ENCODE measurements at places on chromosomes 12 and 14.
A peak's percentile ranks its signal among the peaks of the same experiment; 100 is the strongest.

- no peak for DNase-seq
Measured at GRCh38 chr14:95133282-95133681, 24.0 kb downstream of the DICER1 start.

DNA sequence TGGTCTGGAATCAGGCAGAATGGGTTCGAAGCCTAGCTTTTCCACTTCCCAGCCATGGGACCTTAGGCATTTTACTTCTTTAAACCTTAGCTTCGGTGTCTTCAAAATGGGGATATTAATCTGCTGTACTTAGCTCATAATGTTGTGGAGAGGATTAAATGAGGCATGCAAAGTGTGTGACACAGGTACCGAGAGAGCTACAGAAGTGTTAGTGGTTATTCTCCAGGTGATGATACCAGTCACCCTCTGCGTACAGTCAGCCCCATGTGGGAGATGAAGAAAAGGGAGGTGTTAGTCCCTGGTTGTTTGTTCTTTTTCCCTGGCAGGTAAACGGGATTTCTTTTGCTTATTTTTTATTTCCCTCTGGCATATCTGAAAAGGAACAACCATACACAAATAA lies 212.1 kb downstream of the PHLDA1 start:
- no peak for DNase-seq

- DNase-seq = no peak
Measured at GRCh38 chr12:44428825-44429224, 447.3 kb downstream of the NELL2 start.

DNA sequence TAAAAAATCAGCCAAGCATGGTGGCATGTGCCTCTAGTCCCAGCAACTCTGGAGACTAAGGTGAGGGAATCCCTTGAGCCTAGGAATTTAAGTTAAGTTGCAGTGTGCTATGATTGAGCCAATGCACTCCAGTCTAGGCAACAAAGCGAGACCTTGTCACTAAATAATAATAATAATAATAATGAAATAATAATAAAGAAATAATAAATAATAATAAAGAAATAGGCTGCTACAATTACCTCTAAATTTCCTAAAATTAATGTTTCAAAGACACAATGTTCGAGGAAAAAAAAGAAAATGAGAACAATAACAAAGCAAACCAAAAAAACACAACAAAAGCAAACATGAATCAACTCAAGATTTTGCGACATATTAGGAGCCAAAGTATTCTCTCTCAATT lies 29.7 kb downstream of the RALGAPA1 start:
- DNase-seq = no peak

DNA sequence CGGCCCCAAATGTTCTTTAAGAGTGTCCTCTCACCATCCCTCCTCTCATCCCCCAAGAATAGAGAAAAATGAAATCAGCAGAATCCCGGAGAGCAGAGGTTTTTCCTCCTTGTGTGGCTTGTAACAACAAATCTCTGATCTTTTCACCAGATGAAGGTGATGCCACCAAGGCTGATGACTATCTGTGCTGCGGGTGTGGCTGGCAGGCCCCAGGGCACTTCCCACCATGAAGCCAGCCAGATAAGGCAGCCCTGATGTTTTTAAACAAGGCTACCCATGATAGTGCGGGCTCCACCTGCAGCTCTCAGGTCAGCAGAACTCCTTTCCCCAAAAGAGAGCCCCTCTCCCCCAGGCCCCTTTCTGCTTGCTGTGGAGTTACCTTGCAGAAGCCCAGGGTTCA lies 58.0 kb upstream of the PARP11 start:
- DNase-seq = no peak

GRCh38 chr12:69851976-69852375 lies 26.9 kb downstream of the MYRFL start:
- DNase-seq = no peak

GRCh38 chr14:96978525-96979272 lies 181.5 kb downstream of the VRK1 start:
- no peak for DNase-seq

DNA sequence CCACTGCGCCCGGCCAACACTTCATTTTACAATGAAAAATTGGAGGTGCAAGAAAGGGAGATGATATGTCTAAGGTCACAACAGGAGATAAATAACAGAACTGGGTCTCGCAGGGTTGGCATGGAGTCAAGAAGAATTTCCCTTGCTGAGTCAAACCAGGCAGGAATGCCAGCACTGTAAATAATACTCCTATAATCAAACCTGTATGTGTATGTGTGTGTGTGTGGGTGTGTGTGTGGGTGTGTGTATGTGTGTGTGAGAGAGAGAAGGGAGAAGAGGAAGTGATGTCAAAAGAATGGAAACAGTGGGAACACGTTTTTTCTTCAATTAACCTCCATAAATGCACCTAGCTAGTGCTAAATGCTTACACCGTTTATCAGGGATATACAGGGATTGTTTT lies 70.4 kb downstream of the TMEM116 start:
- peak; percentile 2 for DNase-seq

DNA sequence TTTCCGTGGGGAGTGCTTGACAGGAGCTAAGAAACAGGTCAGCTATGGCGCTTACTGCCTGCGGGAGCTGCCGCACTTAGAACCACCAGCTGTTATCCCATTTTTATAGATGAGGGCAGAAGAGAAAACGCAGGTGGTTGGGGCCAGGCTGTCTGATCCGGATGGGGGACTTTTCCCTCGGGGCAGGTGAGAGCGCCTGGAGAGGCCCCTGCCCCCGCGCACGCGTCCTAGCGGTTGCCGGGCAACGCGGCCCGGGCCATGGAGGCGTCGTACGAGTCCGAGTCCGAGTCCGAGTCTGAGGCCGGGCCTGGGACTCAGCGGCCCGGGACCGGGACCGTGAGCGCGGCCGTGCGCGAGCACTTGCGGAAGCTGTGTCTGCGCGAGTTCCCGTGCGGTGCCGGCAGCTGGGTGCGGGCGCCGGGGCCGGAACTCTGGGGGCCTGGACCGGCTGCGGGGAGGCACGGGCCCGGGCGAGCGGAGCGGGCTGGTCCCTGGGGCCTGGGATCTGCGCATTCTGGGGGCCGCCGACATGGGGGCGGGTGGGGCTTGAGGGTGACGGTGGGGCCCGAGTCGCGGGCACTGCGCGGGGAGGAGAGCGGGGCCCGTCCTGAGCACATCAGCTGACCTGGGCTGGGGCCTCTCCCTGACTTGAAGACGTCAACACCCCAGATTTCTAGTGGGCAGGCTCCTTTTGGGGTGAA lies at the start of gene LRRC43:
Gene LRRC43, plus strand, starts transcription at position 237 of the 701 bp plus-strand sequence. Its CDS starts 22 bp downstream, at position 259.
- DNase-seq = peak; percentile 48

DNA sequence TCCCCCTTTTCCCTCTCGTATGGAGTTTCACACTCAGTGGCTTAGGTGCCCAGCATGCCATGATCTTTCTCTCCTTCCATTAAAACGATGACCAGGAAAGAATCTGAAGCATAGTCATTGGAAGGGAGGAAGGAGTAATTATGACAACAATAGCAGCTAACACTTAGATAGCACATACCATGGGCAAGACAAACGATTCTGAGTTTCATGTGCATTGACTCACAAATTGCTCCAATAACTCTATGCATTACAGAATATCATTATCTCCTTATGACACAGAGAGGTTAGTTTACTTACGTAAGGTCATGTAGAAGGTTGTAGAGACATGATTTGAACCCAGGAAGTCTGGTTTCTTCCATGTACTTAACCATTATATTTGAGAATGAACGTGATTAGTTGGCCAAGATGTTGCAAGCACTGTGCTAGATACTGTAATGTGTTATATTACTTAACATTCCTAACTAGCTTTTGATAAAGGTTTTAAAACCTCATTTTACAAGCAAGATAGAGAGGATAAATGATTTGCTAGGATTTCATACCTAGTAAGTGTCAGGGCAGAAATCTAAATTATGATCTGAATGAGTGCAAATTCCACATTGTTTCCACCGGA lies 162.4 kb downstream of the CAND1 start:
- DNase-seq = no peak

DNA sequence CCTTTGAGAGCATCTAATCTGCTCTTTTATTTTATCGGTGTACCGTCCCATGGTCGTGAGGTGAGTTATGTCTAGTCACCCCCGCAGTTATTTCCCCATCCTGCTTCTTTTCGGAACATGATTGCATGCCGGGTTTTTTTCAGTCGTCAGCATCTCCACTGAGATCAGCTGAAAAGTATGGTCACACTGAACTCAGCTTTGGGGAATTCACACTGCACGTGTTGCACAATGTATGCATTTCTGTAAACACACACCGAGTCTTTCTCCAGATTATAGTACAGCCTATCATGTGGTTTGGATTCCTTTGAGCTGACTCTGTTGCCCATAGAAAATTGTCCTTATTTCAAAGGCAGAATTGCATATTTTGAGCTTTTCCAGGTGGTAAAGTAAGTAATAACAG lies 24.6 kb downstream of the PLXNC1 start:
- peak; percentile 97 for DNase-seq

DNA sequence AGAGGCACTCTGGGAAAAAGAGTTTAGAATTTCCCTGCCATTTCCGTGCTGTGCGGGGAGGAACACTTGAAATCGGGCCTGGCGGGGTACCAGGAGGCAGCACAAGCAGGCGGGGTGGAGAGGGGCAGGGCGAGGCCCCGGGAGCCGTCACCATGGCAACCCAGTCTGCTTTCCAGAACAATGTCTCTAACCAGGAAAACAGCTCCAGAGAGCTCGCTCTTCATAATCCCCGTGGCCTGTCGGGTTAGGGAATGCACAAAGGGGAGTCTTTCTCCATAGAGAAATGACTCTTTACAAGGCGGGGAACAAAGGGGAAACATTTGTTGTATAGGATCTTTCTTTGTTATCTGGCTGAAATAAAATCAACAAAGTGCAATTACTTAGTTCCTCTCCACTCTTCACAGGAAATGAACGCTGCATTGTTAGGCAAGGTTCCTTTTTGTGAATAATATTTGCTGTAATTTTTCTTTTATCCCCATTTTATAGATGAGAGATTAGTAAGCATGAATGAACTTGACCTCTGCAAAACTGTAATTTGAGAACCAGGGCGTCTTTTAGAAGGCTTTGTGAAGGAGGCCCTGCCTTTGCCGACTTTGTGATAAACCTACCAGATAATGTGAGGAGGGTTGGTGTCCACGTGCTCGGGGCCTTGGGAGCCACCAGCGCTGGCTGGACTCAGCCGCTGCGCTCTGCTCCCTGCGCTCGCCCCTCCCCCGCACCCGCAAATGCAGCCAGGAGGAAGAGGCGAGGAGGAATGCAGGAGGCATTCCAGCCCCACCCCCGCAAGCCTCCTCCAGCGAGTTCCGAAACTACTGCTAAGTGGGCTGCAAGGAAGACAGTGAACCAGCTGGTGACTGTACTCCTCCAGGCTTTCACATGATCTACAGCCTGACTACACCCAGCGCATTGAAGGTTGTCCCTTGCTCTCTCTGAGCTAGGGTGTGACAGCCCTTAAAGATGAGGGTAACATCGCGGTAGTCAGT lies 105.2 kb upstream of the ATF7IP start:
- DNase-seq = peak; percentile 61

- peak; percentile 37 for DNase-seq
Measured at GRCh38 chr12:75364919-75365318, 26.0 kb upstream of the GLIPR1L2 start.

GRCh38 chr12:109737631-109738030 lies 24.0 kb downstream of the FAM222A start:
- no peak for DNase-seq

GRCh38 chr14:93219103-93219726 lies 12.2 kb downstream of the UBR7 start:
- DNase-seq = peak; percentile 55

DNA sequence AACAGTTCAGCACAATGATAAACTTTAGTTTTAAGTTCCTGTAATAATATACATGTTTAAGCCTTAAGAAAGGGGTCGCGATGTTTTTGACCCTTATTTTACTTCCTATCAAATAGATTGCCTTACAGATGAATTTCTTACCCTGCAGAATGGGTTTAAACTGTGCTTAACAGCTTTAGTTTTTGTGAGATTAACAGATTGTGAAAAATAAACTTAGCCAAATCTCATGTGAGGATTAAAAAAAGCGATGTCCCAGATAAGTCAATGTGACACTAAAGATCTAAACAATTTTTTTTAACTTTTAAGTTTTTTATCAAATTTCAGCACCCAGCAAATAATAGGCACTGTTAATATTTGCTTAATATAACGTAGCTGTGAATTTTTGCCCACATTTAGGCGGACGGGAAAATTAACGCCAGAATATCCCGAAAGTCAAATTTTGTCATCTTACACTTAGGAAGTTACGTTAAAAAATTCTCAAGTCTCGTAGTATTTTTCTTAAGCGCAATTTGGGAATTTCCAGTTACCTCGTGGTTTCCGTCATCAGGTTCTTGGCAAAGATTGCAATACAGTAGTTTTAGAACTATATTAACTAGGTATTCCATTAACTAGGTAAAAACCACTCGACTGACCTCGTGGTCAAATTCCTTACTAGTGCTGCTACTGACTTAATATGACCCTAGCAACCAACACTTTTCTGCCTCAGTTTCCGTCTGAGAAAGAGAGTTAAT lies 1.2 kb downstream of the HNRNPC start:
- peak; percentile 92 for DNase-seq

- DNase-seq = no peak
Measured at GRCh38 chr12:109840305-109841074, 7.3 kb upstream of the TRPV4 start.

- no peak for DNase-seq
Measured at GRCh38 chr12:8677362-8677761, 14.7 kb upstream of the MFAP5 start.

GRCh38 chr14:29643433-29644211 lies 284.0 kb downstream of the PRKD1 start:
- DNase-seq = no peak

DNA sequence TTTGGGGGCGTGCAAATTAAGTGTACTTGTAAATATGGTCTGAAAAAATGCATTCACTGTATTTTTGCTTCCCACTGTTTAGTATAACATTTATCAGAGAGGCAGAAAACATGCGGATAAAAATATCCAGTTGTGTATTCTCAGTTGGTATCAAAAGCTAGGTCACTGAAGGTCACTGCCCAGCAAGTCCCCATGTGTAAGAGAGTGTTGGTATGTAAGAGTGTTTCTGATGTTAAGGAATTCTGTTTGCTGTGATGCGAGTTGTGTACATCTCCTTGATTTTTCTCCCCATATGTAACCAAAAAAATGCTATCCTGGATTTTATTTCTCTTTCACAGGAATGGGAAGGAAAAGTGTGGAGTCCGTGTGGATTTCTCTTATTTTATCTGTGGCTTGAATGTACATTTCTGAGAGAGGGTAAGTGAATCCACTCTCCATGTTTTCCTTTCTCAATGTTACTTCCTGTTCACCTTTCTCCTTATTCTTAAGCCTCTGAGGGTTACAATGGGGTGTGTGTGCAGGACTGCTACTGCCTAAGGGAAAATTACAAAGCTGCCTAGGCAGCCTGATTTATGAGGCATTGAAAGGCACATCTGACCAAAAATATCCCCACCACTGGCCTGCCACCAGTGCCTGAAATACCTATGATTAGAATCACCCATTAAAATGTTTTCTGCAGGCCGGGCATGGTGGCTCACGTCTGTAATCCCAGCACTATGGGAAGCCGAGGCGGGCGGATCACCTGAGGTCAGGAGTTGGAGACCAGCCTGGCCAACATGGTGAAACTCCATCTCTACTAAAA lies 97.9 kb upstream of the USP44 start:
- DNase-seq = no peak

DNA sequence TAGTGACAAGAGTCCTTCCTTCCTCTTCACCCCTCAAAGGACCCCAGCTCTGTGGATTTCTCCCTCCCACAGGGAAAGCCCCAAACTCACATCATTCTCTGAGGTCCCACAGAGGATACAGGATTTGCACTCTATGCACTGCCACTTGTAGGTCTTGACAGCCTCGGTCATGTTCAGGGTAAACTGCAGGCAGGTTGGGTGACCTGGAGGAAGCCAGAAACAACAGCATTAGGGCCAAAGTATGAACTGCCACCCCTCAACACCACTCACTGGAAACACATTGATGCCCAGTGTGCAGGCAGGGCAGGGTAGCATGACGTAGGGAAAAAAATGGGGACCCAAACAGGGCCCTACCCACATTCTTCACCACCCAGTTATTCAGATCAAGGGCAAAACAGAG lies 264.4 kb downstream of the DPF3 start:
- DNase-seq = no peak

Data from suppressor macrophage treated with lipopolysaccharide for 4 hours (primary cell).